ENCODE measurements at places on chromosomes 6 and 20.

DNA sequence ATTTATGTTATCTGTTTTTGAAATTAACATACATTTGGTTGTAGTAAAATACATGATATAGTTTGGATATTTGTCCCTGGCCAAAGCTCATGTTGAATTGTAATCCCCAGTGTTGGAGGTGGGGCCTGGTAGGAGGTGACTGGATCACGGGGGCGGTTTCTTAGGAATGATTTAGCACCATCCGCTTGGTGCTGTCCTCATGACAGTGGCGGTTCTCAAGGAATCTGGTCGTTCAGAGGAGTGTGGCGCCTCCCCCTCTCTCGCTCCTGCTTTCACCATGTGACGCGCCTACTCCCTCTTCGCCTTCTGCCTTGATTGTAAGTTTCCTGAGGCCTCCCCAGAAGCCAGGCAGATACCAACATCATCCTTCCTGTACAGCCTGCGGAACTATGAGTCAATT, 29.0 kb downstream of the CTCFL start:
- DNase-seq, result no peak

- DNase-seq, result no peak
Measured at GRCh38 chr6:80605165-80605989, 498.9 kb downstream of the BCKDHB start.

- DNase-seq, result no peak
Measured at GRCh38 chr6:41871691-41872090, 23.5 kb downstream of the USP49 start.

- no peak for DNase-seq
Measured at GRCh38 chr6:144377586-144378210, 92.6 kb downstream of the UTRN start.

- no peak for DNase-seq
Measured at GRCh38 chr20:61924858-61925554, 140.7 kb downstream of the TAF4 start.

GRCh38 chr6:22067671-22068070, 229.2 kb downstream of the PRL start:
- no peak for DNase-seq

- no peak for DNase-seq
Measured at GRCh38 chr6:4950836-4951533, 52.9 kb downstream of the RPP40 start.

DNA sequence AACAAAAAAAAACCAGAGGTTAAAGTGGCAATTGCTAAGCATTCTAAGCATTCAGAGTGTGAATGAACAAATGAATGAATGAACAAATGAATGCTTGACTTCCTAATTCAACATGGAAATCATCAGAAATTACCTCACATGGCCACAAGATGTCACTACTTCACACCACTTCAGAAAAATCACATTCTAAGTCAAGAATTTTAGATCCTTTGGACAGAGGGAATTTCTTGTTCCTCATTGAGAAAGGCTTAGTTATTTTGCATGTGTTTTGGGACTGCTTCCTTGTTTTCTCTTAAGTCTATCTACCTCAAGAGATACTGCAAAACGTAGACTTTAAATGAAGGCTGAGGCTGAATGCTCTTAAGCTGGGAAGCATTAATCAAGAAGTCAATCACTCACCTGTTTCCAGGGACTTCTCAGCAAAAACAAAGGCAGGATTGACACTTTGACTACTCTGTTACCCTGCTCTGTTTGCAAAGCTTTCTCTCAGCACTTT, 120.2 kb downstream of the MBOAT1 start:
- DNase-seq, result peak; percentile 57

DNA sequence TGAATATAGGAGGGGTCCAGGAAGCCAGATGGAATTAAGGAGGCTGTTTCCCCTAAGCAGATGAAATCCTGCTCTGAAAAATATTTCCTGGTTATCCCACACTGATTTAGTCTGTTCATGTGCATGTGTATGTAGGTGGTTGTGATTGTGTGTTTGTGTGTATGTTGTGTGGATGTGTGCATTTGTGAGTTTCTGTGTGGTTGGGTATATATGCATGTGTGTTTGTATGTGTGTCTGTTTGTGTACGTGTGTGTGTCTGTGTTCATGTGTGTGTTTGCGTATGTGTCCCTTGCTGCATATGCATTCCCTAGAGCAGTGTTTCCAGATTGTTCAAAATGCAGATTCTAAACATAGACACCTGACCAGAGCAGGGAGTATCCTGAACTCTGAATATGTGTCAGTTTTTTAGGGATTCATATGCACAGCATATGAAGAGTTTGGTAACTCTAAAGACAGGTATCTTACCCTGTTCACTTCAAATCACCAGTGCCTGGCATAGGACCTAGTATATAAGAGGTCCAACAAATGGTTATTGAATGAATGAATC, 239.8 kb downstream of the MAFB start:
- no peak for DNase-seq

DNA sequence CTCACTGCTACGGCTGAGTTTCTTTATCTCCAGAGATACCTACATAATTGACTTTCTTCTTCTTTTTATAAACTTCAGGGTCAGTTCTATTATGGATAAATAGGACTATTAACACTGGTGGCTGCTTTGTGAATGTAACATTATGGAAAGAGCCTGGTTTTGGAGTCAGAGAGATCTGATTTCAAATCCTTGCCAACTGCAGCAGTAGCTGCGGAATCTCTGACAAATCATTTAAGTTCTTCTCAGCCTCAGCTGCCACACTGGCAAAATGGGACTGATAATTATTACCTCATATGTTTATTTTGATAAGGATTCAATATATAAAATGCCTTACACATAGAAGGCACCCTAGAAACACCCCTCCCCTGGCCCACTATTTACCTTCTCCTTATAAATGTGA, 160.5 kb downstream of the BACH2 start:
- no peak for DNase-seq

- no peak for DNase-seq
Measured at GRCh38 chr20:46200582-46201570, 82.8 kb downstream of the CD40 start.

DNA sequence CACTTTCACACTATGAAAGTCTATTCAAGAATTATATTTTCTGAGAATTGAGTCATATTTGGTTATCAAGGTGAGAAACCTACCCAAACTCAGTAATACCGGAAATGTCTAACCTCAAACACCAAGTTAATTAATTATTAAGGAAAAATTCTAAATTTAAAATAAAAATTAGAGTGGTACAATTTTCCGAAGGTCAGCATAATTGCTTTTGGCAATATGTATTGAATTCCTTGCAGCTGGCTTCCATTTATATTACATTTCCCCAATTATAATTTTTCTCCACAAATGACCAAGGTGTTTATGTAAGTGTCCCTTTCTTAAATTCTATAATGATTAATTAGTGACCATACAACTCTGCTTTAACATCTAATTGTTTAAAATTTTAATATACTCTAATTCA, 316.0 kb upstream of the IRAK1BP1 start:
- DNase-seq, result no peak

- DNase-seq, result no peak
Measured at GRCh38 chr6:434051-434705, 42.6 kb downstream of the IRF4 start.

DNA sequence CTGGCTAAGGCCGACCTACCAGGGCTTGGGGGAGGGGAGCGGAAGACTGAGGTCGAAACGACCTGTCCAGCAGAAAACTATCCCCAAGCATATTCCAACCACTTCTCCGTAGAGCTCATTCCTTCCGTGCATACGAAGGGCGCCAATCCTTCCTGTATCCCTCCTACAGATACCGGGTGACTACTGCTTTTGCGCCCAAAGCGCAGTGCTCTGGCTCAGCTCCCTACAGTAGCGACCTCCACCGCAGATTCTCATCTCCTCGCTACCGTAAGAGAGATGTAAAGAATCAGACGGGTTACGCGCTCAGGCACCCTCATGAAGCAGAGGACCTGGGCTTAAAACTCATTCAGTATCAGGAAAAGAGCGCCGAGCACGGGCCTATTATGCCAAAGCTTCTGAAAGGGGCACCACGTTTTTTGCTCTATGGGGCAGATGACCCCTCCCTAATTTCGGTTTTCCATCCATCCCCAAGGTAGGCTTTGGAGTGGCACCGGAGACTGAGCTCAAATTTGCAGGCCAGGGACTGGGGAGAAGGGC, 563 bp upstream of the NNAT start:
- DNase-seq, result no peak

- DNase-seq, result peak; percentile 60
Measured at GRCh38 chr20:59984541-59984940, 26.3 kb downstream of the CDH26 start.

GRCh38 chr20:47847884-47848485, 62.7 kb upstream of the SULF2 start:
- no peak for DNase-seq

DNA sequence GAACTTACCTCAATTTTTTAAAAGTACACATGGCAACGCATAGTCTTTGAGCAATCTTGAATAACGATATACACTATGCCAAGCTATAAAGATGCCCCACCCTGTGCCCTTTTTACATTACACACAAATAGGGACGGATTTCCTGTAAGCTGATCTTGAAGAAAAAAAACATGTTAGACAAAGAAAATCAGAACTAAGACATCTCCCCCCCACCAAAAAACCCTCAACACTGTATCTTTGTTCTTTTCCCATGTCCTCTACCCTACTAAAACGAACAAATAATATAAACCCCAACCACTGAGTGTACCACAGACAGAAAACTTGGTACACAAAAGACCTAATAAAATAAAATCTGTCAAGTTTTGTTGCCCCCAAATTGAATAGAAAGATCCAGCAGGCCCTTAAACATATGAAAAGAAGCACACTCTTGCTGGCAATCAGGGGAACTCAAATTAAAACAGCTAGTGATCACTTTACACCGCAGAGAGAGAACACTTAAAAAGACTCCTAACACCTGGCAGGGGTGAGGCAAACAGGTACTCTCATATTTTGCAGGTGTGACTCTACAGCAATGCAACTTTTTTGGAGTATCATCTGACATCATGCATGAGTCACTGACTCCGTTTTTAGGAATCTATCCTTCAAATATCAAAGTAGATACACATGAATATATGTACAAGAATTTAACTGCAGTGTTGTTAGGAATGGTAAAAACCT, 29.6 kb downstream of the BACH2 start:
- DNase-seq, result no peak

- no peak for DNase-seq
Measured at GRCh38 chr6:147954938-147955337, 387.7 kb upstream of the SASH1 start.

- DNase-seq, result no peak
Measured at GRCh38 chr20:54622333-54623295, 147.2 kb downstream of the DOK5 start.

- no peak for DNase-seq
Measured at GRCh38 chr6:44561832-44562665, 174.5 kb downstream of the CDC5L start.

GRCh38 chr20:44979090-44979621, 12.8 kb downstream of the STK4 start:
- DNase-seq, result peak; percentile 81

GRCh38 chr6:158471339-158471738, 88.6 kb upstream of the TMEM181 start:
- no peak for DNase-seq

DNA sequence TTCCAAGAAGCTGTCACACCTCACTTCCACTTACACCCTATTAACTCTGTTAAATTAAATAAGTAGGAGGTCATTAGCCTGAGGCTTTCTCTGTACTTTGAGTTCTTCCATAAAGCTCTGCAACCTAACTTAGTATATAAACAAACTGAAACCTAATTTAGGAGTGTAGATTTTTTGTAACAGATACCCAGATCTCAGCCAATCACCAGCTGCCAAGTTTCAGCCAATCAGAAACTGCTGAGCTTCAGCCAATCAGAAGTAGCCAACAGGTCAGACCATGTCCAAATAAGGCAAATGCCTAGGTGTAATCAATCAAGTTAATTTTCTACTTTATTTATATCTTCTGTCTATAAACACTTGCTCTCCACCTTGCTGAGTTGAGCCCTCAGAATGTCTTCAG, 142.7 kb upstream of the SULF2 start:
- no peak for DNase-seq

GRCh38 chr6:21595285-21596144, 2.0 kb downstream of the SOX4 start:
- DNase-seq, result peak; percentile 24

GRCh38 chr6:26187981-26188635, 100.9 kb downstream of the HFE start:
- DNase-seq, result no peak

DNA sequence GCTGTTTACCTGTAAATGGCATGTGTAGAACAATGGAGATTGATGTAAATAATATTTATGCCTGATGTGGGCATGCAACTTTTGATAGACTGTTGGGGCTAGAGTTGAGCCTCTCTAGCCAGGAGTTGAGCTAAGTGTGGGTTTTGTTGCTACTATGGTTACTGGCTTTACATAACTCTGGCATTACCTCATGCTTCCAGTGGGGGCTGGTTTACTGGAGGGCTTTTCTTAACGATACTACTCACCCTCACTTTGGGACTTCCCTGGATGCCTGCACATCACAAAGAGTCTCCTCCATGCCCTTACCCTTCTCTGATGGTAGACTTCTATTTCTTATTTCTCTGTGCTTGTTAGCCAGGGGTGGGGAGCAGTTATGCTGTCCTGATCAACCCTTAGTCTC, 524.6 kb upstream of the CDH4 start:
- no peak for DNase-seq

- no peak for DNase-seq
Measured at GRCh38 chr6:133991096-133991593, 38.1 kb downstream of the TBPL1 start.

- DNase-seq, result no peak
Measured at GRCh38 chr20:50562262-50562701, 52.1 kb downstream of the PTPN1 start.

DNA sequence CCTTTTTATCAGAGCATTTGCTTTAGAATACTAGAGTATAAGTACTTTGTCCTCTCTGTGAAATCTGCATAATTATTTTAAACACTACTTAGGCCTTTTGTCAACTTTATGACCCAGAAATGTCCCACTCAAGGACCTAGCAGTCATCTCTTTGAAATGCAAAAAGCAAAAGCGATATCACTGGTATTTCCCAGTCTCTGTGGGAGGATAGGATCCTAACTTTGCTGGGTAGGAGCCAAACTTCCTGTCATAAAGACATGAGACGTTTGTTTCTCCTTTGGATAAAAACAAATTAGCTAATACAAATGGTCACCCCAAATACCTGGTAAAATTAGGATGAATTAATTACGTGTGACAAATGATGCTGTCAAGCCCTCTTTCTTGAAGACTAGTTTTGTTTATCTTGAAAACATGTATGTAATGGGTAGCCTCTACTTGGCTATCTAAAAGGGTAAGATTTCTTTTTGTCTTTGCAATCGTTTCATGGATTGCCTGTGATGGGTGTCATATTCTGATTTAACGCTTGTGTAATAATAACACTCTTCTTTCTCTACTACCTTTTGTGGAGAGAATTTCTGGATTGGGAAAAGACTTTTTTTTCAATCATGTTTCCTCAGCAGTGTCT, 36.2 kb downstream of the DCDC2 start:
- DNase-seq, result no peak

DNA sequence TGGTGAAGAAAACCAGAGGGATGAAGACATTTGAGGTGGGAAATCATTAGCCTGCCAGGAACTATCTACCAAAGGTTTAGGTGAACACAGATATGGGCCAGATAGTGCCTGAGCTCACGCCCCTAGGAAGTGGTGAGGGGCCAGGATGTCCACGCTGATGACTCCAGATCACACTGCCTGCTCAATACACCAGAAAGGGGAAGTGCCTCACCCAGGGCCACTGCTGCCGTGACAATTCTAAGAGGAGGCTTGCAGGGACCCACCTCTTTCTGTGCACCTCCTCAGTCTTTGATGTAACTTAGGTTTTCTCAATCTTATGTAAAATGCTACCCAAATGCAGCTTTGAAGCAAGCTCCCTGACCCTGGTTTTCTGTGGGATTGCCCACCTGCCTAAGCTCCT, 5.4 kb upstream of the RAB44 start:
- peak; percentile 79 for DNase-seq

- DNase-seq, result no peak
Measured at GRCh38 chr6:9020001-9020400, 584.7 kb upstream of the SLC35B3 start.

Data from bone marrow (tissue), 2 donors.